ENCODE measurements at places on chromosomes 1 and 21. TPM values are rescaled to one million over a fixed set of nuclear protein-coding genes. Genes with fewer than 3 reads are reported as not detected.

DNA sequence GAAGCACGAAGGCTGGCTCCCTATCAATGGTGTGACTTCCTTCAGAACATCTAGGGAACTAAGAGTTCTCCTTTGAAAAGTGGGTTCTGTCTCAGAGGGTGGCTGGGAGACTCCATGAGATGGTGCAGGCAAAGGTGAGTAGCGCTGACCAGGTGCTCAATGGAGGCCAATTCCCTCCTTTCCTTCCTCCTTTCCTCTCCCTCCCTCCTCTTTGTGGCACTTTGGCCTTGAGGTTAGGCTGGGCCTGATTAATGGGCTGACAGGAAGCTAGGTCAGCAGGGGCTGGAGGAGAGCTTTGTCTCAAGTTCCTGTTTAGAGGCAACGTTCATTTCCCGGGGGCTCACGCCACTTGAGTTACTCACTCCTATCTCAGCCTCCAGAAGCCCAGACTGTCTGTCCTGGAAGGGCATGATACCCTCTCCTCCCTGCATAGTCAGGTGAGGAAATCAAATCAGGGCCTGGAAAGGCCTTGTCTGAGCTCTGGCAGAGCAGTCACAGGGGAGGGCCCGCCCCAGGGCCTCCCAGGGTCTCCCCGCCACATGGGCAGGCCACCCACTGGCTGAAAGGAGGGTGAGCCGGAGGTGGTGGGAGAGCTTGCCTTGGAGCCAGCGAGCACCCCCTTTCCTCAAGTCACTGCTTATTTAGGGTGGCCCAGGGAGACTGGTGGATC is 58.4 kb upstream of the SSBP3 start:
- no peak overlapping the region for H3K4me3 ChIP-seq
- H3K36me3 ChIP-seq: no peaks in the 10 kb centered on the region
- H3K27me3 ChIP-seq: no peaks in the 10 kb centered on the region
- peak overlapping the region; percentile 90 for H3K27ac ChIP-seq

DNA sequence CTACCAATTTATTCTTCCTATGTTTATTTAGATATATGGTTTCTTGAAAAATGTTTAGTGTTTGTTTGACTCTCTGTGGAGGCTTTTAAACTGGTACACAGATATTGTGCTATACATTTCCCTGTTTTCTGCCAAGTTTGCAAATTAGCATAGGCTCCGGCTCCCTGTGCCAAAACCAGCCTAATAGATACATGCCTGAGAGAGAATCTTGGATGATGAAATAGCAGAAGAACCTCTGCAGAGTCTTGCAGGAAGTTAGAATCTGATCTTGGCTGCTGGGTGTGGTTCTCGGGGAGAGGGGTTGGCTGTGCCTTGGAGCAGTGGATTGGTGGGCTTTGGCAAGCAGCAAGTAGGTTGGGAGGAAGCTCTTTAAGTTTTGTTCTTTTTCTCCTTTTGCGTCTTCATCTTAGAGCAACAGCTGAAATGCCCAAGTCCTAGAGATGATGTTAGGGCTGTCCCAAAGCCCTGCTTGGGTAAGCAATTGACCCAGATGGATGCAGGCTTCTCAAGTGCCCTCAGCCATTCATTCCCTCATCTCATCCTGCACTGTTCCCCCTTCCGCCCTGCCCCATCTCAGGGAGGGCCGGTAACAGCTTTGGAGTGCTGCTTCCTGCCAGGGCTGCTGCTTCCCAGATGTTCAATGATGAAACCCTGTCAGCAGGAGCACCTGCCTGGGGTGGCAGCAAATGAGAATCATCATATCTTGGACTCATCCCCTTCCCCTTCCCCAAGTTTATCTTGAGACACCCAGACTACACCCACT is 9.3 kb downstream of the PLA2G2A start:
- peaks cover 10% of the 10 kb centered on the region for H3K27me3 ChIP-seq
- DNase-seq: no peak
- H3K4me1 ChIP-seq: peaks cover 22% of the 10 kb centered on the region
- H3K4me3 ChIP-seq: no peak overlapping the region

DNA sequence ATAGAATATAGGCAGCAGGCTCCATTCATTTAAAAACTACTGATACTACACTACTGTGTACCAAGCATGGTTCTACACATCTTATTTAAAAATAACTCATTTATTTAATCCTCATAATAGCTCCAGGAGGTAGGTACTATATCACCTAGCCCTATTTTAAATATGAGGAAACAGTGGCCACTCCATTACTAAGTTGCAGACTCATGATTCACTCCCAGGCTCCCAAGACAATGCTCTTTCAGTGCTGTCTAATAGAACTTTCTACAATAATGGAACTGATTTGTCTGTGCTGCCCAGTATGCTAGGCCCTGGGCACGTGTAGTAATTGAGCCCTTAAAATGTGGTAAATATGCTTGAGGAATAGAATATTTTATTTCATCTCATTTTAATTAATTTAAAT is 357.1 kb downstream of the LTN1 start:
- H3K4me1 ChIP-seq: peaks cover 19% of the 10 kb centered on the region
- H3K4me3 ChIP-seq: no peak overlapping the region
- DNase-seq: no peak
- H3K36me3 ChIP-seq: no peaks in the 10 kb centered on the region

VAV3 gene
- 3.2 TPM for total RNA-seq

DNA sequence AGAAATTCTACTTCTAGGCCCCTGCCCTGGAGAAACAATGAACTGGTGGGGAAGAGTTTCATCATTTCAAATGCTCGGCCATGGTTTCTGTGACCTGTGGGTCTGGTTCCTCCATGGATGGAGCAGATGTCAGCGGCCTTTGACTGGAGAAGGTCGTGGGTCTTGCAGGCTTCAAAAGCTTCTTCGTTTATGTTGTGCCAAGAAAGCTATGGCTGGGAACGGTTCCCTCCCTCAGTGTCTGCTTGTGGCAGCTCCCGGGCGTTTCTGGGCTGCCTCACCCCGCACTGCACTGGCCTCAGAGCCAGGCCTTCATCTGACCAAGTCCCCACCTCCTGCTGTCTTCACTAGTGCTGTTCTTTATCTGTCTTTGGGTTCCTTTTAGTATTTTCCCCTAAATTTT is 46.4 kb upstream of the POFUT2 start:
- no peaks in the 10 kb centered on the region for H3K27me3 ChIP-seq
- H3K4me1 ChIP-seq: peaks cover 43% of the 10 kb centered on the region
- DNase-seq: no peak
- H3K27ac ChIP-seq: peak overlapping the region; percentile 96
- H3K4me3 ChIP-seq: no peak overlapping the region
- no peaks in the 10 kb centered on the region for H3K36me3 ChIP-seq

- no peak overlapping the region for H3K4me3 ChIP-seq
- H3K4me1 ChIP-seq: peaks cover 2% of the 10 kb centered on the region
- H3K27me3 ChIP-seq: no peaks in the 10 kb centered on the region
- DNase-seq: no peak
- H3K27ac ChIP-seq: no peak overlapping the region
- no peaks in the 10 kb centered on the region for H3K36me3 ChIP-seq
Observed at GRCh38 chr1:192945390-192946130, 113.6 kb downstream of the UCHL5 start.

GRCh38 chr1:29240400-29240837 is 4.1 kb downstream of the PTPRU start:
- no peaks in the 10 kb centered on the region for H3K27me3 ChIP-seq
- no peaks in the 10 kb centered on the region for H3K36me3 ChIP-seq
- no peak for DNase-seq

DNA sequence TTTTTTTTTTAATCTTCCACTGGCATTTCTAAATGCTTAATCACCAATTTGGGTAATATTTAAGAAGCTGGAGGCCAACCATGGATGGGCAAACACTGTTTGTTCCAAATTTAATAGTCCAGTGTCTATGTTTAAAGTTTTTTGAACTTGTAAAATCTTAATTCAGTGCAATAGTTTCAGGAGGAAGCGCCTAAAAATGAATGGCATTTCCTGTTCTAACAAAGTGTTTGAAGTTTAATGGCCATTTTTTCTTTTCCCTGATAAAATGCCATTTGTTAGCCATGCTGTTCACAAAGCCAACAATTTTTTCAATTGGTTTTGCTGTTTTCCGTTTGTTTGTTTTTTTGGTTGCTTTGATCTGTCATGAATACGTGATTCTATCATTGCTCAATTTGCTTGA is 552.1 kb downstream of the LMO4 start:
- DNase-seq: no peak
- H3K4me3 ChIP-seq: no peak overlapping the region
- H3K27me3 ChIP-seq: no peaks in the 10 kb centered on the region
- peaks cover 9% of the 10 kb centered on the region for H3K4me1 ChIP-seq
- no peaks in the 10 kb centered on the region for H3K36me3 ChIP-seq

AVPR1B gene
- total RNA-seq: not detected

Measured in mesothelial cell of epicardium (in vitro differentiated cells).